ENCODE measurements at places on chromosomes 3 and 15. TPM values are rescaled to one million over a fixed set of nuclear protein-coding genes. Genes with fewer than 3 reads are reported as not detected.

The LRRK1 gene
- 11.0 TPM for total RNA-seq

The THSD4 gene
- 30.6 TPM for total RNA-seq

The FES gene
- 0.61 TPM for total RNA-seq

The SHC4 gene
- total RNA-seq = 1.1 TPM

All from A549 treated with dexamethasone at 1 μM for 4 hours (cell line).